ENCODE measurements at places on chromosomes 2 and 18.

DNA sequence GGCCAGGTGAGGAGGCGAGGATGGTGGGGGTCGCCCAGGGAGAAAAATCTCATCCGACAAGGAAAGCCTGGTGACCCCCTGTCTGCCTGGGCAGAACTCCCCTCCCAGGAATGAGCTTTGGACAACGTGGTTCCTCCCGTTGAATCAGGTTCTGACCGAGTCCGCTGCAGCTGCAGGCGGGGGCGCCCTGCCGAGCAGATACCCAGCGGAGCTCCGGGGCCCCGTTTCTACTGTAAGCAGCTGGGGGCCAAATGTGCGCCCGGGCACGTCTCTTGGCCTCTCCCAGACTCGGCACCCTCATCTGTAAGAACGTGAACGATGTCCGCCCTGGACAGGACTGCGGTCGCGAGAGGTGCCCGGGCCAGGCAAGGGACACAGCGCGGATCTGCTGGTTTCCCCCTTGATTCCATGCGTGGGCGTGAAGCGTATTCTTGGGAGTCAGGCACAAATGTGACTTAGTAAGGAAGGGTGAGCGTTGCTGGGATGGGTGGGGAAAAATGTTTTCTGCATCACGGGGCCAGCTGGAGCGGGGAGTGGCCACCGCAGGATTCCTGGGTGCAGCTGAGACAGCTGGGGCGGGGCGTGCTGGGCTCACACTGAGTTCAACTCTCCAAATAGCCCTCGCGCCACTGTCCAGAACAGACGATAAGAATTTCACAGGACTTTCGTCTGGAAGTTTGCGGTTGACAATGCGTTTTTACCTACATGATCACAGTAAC, 20.2 kb upstream of the TUBB6 start:
- no peak overlapping the region for H3K27ac ChIP-seq
- peak overlapping the region; percentile 26 for H3K4me3 ChIP-seq
- H3K27me3 ChIP-seq, result peaks cover 8% of the 10 kb centered on the region
- H3K4me1 ChIP-seq, result peaks cover 13% of the 10 kb centered on the region

DNA sequence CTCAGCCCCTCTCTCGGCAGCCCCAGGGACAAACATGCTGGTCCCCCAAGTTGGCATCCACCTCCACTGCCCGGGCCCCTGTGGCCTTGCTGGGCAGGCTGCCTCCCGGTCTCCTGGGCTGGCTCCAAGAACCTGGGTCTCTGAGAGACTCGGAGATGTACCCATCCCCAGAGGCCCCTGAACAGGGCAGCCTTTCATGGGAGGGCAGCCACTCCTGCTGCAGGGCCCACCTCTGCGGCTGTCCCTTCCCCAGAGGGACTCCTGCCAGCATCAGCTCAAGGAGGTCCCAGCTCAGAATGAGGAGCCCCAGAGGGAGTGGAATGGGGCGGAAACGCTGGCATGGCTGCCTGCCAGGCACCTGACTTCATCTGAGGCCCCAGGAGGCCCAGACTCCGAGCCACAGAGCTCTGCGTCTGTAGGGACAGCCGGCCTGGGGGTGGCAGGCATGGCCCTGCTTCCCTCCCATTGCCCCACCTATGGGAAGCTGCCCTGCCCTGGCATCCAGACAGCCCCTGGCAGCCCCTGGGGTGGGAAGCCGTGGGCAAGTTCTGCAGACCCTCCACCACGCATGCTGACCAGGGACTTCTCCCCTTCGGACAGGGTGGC, 857 bp upstream of the CROCC2 start:
- no peaks in the 10 kb centered on the region for H3K36me3 ChIP-seq
- peak; percentile 51 for DNase-seq
- H3K27me3 ChIP-seq, result no peaks in the 10 kb centered on the region
- no peak overlapping the region for H3K4me3 ChIP-seq
- no peak overlapping the region for H3K27ac ChIP-seq

DNA sequence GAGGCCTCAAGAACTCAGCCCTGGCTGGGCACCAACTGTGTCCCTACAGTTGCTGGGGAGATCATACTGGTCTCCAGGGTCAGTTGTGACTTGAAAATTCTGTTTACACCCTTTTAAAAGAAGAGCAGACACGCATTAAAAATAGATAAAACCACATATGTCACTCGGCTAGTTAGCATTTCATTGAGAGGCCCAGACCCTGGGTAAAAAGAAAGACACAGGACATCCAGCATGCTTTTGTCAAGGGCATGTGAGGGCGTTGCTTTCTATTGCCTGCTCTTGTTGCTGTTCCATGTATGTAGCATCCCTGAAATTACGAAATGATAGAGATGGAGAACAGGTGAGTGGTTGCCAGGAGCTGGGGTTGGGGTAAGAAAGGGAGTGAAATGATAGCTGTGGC, 94.3 kb downstream of the SEPTIN10 start:
- no peak overlapping the region for H3K27ac ChIP-seq
- no peaks in the 10 kb centered on the region for H3K27me3 ChIP-seq
- no peaks in the 10 kb centered on the region for H3K4me1 ChIP-seq
- DNase-seq, result no peak
- no peaks in the 10 kb centered on the region for H3K36me3 ChIP-seq

GRCh38 chr18:3450799-3451182, 819 bp downstream of the TGIF1 start:
- peak overlapping the region; percentile 99 for H3K27ac ChIP-seq
- peak overlapping the region; percentile 74 for H3K4me3 ChIP-seq
- no peaks in the 10 kb centered on the region for H3K27me3 ChIP-seq

DNA sequence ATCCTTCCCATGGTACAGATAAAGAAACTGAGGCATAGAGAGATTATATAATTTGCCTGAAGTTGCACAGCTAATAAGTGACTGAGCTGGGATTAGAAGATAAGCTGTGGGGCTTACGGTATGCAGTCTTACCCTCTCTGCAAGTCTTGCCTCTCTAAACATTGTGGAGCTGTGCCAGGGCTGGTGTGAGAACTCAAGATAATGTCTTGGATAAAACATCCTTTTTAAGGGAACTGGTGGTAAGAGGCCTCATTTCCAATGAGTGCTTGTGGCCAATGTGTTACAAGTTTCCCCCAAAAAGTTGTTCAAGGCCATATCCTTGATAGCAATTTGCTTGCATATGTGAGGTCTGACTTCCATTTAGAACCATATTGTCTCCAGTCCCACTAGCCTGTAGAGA, 84.3 kb upstream of the ETAA1 start:
- H3K4me3 ChIP-seq, result no peak overlapping the region
- H3K4me1 ChIP-seq, result no peaks in the 10 kb centered on the region
- H3K27ac ChIP-seq, result no peak overlapping the region
- H3K27me3 ChIP-seq, result no peaks in the 10 kb centered on the region
- no peak for DNase-seq
- H3K36me3 ChIP-seq, result no peaks in the 10 kb centered on the region

DNA sequence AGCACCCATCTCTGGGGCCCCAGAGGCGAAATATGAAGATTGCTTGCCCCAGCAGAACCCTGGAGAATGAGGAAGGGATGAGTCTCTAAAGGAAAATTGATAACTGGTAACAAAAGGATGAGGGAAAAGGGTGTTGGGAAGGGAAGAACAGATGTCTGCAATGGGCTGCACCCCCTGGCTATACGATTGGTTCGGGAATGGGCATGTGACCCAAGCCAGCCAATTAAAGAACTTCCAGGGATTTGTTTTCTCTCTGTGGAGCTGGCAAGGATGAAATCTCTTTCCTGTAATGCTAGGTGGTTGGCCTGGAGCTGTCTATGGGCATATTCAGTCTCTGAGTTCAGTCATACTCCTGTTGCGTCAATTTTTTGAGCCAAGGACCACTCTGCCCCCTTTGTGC, 12.8 kb upstream of the NPPC start:
- no peak overlapping the region for H3K27ac ChIP-seq
- no peaks in the 10 kb centered on the region for H3K4me1 ChIP-seq
- no peak overlapping the region for H3K4me3 ChIP-seq
- no peaks in the 10 kb centered on the region for H3K36me3 ChIP-seq

- no peak for DNase-seq
- H3K27me3 ChIP-seq, result no peaks in the 10 kb centered on the region
- H3K27ac ChIP-seq, result no peak overlapping the region
- no peak overlapping the region for H3K4me3 ChIP-seq
Observed at GRCh38 chr18:64090876-64091275, 58.0 kb downstream of the LINC00305 start.

DNA sequence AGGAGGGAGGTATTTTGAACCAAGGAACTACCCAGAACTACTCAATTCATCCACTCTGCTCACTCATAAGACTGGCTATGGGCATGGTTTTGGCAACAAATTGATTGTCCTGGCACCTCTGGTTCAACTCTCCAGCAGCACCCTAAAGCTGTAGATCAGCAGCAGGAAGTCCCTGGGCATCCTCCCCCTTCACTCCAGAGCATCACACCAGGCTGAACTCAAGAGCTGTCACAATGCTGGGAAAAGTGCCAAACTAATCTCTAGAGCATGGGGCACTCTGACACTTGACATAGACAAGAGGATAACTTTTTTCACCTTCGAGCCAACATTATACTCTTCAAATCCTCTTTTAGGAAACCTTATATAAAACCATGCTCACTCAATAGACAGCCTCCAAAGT, 154.1 kb upstream of the RBBP8 start:
- no peak overlapping the region for H3K27ac ChIP-seq
- H3K27me3 ChIP-seq, result no peaks in the 10 kb centered on the region
- DNase-seq, result no peak
- no peaks in the 10 kb centered on the region for H3K4me1 ChIP-seq
- no peaks in the 10 kb centered on the region for H3K36me3 ChIP-seq

GRCh38 chr2:106607371-106607770, 120.2 kb downstream of the CD8B2 start:
- no peak for DNase-seq
- H3K36me3 ChIP-seq, result no peaks in the 10 kb centered on the region
- H3K4me1 ChIP-seq, result no peaks in the 10 kb centered on the region
- H3K27me3 ChIP-seq, result no peaks in the 10 kb centered on the region

DNA sequence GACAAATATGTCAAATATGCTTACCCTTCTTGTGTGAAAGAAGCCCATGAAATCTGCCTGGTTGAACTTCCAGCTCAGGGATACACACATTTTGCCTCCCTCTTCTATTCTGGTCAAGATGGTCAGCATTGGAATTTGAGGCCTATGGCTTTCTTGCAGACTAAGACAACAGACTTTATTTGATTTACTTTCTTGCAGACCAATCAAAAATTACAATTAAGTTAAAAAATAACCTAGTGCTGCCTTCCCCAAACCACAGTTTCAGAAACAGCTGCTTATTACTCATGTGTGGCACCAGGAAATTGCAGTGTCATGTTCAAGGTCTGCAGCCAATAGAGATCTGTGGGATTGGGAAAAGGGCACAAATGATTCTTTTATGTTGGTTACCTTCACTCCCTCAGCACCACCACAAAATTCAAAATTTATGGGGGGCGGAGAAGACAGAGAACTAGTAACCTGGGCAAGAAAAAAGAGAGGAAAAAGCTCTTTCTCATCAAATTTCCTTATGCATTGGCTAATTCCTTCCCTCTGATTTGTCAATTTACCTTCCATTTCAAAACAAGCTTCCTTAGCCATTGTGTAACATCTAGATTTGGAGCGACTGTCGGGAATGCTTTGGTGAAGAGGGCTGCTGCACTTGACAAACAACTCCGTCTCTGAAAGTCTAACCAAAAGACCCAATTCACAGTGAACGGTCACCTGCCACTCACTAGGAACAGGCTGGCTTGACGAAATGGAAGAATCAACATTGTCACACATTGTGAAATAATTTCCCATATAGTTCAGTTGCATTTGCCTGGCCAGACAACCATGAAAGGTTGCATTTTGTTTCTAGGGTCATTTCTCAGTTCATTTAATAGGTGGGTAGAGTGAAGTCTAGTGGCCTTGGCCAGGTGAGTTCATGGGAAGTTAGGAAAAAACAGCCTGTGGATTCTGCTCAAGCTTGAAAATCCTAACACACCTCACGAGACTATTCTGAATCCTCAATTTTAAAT, 100.4 kb upstream of the FZD5 start:
- H3K27ac ChIP-seq, result peak overlapping the region; percentile 77
- DNase-seq, result no peak
- no peaks in the 10 kb centered on the region for H3K36me3 ChIP-seq
- peak overlapping the region; percentile 25 for H3K4me3 ChIP-seq
- no peaks in the 10 kb centered on the region for H3K4me1 ChIP-seq

DNA sequence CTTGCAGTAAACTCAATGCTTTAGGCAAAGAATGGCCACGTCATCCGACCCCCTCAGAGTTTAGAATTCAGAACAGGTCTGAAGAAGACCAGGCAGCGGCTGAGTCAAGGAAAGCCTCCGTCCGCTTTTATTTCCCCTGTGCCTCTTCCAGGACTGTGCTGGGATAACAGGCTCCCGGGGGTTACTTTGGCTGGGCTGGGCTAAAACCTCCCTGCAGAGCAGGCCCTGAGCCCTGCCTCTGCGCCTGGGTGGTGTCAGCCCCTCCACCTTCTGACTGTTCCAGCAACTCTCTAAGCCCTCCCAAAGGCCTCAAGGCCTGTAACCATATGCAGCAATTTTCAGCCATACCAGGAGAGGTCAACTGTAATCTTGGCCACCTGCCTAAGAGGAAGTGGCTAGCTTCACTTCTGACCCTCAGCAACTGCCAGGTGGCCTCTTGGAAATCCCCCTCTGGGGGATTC, 166.5 kb downstream of the RPIA start:
- H3K36me3 ChIP-seq, result no peaks in the 10 kb centered on the region
- DNase-seq, result peak; percentile 26
- no peaks in the 10 kb centered on the region for H3K27me3 ChIP-seq
- no peak overlapping the region for H3K4me3 ChIP-seq

GRCh38 chr2:164896226-164896625, 54.6 kb upstream of the COBLL1 start:
- no peaks in the 10 kb centered on the region for H3K4me1 ChIP-seq
- H3K36me3 ChIP-seq, result no peaks in the 10 kb centered on the region
- DNase-seq, result no peak
- H3K27ac ChIP-seq, result no peak overlapping the region
